ENCODE measurements at places on chromosomes 5 and 9.

GRCh38 chr5:23483090-23483489, 24.3 kb upstream of the PRDM9 start:
- no peak for DNase-seq

- DNase-seq = no peak
Measured at GRCh38 chr5:146213210-146213826, 9.9 kb downstream of the RBM27 start.

DNA sequence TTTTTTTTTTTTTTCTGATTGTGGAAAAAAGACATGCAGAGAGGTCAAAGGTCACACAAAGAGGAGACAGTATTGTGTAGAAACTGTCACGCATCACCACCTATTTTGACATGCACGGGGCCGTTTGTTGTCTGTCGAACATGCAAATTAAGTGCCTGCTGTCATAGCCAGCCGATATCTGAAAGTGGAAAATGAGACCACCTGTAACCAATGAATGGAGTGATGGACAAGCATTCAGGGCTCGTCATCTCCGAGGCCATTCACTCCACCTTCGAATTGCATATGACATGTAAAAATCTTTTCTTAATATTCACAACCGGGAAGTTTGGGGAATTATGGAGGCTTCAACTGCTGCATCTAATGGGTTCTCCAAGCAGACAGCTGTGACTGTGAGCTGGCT, 512.2 kb upstream of the ADAMTS16 start:
- no peak for DNase-seq

GRCh38 chr5:72540759-72541438, 33.7 kb upstream of the ZNF366 start:
- DNase-seq = no peak

DNA sequence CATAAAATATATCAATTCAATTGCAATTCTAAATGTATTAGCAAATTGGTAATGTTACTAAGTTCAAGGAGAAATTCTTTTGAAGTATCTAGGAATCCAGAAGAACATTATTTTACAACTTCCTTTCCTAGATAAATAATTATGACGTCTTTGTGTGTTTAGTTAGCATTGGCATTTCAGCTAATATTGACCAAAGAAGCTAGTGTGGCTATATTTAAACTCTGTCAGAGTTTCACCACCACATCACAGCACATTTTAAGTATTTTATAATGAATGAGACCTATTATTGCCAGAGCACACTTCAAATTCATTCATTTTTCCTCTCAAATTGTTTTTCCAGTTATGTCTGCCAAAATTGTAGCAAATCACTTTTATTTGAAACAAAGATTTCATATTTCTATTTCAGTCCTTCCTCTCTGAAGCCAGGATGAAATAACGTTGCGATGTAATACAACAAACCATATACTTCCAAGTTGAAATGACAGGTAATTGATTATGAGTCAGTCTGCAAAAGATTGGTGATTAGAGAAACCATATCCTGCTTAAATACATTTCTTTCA, 18.9 kb downstream of the PLK2 start:
- DNase-seq = no peak

- DNase-seq = no peak
Measured at GRCh38 chr5:181221792-181222629, 1.1 kb upstream of the TRIM41 start.

Measured in caudate nucleus (tissue), 63 donors.